Non-pigmented ciliary epithelial cell (primary cell): ENCODE measurements at places on chromosomes 16 and 17.

GRCh38 chr17:45739786-45740185, 44.3 kb upstream of the CRHR1 start:
- no peak for DNase-seq

DNA sequence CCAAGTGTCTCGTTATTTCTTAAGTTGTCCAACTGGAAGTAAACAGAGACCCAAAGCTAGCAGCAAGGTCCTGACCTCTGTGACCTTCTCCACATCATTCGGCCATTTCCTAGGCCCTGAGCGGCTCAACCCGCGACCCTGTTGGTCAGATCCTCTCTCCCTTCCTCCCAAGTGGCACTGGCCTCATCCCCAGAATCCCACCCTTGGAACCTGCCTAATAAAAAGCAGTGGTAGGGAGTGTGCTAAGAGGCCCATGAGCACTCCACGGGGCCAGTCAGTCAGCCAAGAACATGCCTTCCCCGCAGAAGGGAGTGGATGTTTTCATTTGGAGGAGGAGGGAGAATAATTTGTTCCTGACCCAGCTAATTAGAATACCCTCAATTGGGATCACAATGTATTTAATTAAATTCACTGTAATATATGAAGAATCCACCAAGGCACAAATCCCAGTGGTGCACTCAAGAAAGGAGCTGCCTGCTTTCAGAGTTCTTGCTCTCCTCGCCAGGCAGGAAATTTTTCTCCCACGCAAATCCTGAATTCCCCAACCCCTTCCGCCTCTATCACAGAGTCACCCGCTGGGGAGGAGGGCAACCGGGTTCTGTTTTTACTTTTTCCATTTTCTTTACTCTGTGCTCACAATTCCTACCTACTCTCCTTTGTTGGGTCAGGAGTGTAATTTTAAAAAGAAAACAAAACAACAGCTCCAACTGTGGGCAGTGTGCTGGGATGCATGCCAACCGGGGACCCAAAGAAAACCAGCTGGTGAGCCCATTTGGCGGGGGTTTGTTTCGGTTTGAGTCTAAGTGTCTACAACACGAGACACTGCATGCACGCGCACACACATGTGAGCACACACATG, 153.4 kb downstream of the ZFHX3 start:
- DNase-seq: no peak

DNA sequence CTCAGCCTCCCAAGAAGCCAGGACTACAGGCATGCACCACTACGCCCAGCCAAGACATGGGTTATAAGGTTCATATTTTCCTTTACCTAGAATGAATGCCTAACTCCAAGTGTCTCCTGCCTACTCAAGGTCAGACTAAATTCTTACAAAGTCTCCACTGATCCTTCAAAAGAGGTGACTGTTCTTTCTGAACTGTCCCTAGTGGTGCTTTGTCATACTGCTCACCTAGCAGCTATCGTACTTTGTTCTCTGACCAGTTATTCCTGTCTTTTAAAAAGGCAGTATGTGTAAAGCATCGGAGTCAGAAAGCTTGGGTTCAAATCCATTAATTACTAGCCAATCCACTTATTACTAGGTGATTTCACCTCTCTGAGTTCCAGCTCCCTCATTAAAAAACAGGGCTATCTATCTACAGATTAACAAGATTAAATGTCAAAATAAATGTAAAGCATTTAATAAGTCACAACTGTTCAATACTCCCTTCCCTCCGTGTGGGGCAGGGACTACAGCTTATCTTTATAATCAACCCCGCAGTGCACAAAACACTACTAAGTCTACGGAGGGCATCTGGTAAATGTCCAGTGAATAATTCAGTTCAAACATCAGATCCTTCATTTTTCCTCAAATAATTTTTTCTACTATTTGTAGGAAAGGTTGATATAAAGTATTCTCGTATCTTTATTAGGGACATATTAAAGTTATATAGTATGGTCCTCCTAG, 20.0 kb upstream of the ITGA2B start:
- DNase-seq: no peak

DNA sequence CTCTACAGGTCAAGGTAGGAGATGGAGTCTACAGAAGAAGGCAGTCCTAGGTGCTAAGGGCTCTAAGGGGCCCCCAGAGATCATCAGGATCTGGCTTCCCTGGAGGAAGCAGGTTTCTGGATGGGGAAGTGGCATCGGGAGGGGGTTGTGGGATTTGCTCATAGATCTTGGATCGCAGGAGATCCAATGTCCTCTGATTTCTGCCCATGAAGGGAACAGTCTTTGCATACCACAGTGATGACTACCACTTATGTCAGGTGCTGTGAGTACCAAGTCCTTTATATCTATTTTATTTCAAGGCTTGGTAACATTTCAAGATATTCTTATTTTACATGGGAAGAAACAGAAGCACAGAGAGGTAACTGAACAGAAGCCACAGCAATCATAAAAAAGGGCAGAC, 164.0 kb downstream of the RGS9 start:
- DNase-seq: no peak

GRCh38 chr17:81240761-81241160, 1.6 kb downstream of the NDUFAF8 start:
- DNase-seq: no peak

DNA sequence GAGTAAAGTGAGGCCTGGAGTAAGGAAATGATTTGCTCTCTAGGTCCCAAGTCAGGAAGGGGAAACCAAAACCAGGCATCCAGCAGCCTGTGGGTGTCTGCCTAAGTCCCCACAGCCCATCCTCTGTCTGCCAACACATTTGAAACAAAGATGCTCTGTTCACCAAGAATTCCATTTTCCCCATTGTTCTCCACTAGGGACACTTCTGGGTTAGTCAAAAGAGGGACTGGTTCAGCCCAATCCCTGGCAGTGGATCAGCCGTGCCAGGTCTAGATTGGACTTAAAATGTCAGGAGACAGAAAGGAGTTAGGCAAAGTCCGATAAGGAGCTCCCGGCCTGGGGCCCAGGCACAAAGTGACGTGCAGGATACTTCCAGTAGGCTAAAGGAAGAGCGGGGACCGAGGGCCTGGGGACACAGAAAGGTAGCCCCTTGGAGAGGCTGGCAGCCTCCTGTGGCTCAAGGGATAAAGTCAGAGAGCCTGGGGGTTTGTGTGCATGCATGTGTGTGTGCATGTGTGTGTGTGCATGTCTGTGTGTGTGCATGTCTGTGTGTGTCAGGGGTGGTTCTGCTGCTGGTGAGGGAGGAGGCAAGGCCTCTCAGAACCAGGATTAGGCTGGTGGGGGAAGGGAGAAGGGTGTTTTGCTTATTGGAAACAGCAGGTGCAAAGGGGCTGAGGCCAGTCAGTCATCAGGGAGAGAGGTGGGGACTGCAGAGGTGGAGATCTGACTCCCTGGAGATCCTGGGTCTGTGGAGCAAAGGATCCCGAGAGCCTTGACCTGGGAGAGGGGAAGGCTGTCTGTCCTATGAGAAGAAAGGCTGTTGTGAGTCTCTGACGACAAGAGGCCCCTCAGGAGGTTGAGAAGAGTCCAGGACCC, 41.7 kb upstream of the IL34 start:
- DNase-seq: no peak

GRCh38 chr17:32443827-32444300, 446 bp upstream of the PSMD11 start:
- DNase-seq: no peak

- DNase-seq: no peak
These were observed 4.7 kb downstream of the C1QTNF1 start for GRCh38 chr17:79028496-79029326.

DNA sequence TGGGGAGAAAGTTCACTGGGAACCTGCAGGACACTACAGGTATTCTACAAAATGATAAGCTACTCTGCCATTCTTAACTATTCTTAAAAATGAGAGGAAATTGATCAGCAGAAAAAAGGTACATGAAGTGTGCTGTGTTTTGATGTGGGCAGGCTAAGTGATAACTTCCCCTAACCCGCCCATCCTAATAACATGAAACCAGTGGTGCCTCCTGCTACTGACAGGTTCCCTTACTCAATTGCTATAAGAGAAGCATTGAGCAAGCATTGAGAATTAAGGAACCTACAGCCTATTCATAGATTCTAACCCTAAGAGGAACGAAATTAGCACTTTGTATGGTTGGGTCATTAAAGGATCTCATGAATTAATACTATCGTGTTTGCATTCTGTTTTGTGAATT, 18.9 kb downstream of the XYLT1 start:
- DNase-seq: no peak

DNA sequence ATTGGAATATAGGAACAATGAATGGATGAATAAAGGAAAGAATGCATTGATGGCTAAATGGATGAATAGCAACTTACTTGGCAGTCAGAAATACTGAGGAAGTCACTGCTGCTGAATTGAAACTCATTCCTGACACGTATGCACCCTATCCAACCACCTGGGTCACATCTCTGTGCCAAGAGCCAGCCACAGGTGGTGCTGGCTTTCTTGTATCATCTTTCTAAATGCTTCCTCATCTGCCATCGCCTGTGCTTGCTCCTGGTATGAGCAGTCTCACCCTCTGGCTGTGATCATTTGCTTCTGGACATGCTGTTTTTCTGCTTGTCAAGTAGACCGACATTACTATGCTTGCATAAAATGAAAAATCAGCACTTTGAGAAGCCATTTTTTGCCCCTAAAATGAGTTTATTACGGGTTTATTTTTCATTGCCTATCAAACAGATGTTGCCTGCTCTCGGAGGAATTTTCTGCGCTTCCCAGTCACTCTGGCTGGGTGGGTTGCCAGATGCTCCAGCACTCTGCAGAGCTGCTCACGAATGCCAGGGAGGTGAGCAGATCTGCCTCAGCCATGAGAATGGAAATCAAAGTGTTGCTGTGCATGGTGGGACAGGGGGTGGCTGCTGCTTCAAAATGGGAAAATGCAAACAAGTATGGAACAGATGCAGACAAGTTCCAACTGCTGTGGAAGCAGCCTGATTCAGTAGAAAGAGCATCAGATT, 1349.6 kb upstream of the CDH8 start:
- DNase-seq: no peak

DNA sequence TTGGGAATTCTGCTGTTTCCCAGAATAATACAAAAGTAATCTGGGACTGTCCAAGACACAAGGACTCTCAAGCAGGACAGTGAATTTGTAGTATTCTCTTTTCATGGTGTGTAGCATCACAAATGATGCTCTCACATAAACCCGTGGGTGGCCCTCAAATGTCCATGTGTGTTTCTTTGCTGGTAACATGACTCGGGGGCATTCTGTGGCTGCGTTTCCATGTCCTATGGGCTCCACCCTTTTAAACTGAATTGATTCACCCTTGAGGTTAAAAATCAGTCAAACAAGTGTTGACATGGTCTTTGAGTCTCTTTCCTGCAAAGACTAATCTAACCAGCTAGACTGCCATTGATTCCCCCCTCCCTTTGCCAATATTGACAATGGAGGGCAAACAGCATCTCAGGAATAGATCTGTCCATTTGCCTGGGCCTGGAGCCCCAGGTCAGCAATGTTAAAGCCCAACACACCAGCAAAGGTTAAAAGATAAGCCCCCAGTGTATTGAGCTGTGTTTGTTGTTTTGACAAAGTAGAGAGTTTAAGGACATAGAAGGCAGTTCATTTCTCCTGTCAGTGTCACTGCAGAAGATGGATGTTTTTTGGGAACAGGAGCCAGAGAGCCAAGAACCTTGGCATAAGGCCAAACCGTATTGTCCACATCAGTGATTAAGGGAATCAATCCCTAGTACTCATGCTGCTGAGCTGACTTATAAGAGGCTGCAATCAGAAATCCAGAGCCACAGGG, 117.1 kb upstream of the COX10 start:
- no peak for DNase-seq

DNA sequence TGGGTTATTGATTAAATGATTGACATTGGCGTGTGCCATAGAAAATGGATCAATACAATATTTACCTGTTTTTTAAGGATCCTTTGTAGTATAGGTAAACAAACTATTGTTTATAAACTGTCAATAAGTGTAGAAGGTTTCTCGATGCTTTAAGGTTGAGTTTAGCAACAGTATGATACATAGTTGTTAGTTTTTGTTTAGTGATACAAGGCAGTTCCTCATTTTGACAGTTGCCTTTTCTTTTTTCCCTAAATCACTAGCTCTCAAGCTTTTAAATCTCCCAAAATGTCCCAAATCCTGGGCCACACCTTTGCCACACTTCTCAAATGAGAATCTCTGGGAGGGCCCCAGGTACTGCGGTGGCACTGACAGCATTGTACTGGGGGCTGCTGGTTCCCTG, 57.3 kb downstream of the EPN2 start:
- no peak for DNase-seq

GRCh38 chr17:69342896-69343644, 16.1 kb upstream of the ABCA5 start:
- DNase-seq: no peak

DNA sequence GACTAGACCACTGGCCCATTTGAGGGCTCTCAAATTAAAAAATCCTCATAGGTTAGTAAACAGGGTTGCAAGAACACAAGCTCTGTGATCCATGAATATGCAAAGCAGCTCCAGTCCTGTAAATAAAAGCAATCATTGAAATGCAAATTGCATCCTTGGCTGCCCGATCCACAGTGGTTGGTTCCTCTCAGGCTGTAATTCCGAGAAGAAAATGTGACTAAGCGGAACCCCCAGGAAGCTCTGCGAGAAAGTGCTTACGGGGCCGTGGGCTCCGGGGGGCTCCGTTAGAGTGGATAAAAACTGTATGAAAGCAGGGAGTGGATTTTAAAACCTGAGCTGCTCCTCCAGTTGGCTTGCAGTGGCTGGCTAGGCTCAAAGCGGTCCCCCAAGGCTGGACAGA, 2.5 kb downstream of the GPRC5B start:
- no peak for DNase-seq

DNA sequence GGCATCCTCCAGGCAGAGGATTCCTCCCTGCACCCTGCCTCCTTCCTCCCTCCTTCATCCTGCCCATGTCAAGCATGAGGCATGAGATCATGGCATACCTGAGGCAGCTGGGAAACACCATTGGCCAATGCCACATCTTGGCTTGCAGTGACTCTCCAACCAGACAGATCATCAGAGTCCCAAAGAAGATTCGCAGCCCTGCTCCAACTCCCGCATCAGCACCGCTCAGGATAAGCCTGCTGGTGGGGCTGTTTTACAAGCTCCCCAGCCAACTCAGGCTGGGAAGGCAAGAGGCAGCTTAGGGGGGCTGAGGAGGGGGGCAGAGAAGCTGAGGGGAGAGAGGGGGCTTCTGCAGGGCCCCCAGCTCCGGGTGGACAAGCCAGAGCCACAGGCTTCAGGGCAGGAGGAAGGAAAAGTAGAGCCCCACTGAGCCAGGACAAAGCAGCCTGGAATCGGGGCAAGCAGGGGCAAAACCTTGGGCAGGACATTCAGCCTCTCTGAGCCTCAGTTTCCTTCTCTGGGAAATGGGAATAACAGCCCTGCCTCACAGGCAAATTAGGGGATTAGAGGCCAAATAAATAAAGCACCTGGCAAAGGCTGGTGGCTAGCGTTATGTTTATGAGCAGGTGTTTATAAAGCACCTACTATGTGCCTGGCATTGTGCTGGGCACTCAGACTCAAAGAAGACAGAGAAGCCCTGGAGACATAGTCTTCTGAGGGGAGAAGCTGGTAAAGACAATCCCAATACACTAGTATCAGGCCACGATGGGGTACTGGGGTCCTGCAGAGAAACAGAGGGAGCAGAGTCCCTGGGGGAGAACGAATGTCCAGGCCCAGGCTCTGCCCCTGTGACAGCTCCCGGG, 88.1 kb downstream of the GOSR1 start:
- DNase-seq: no peak

GRCh38 chr17:44262654-44263225, 5.2 kb downstream of the SLC4A1 start:
- no peak for DNase-seq
